ENCODE measurements at places on chromosomes 12 and 14.

DNA sequence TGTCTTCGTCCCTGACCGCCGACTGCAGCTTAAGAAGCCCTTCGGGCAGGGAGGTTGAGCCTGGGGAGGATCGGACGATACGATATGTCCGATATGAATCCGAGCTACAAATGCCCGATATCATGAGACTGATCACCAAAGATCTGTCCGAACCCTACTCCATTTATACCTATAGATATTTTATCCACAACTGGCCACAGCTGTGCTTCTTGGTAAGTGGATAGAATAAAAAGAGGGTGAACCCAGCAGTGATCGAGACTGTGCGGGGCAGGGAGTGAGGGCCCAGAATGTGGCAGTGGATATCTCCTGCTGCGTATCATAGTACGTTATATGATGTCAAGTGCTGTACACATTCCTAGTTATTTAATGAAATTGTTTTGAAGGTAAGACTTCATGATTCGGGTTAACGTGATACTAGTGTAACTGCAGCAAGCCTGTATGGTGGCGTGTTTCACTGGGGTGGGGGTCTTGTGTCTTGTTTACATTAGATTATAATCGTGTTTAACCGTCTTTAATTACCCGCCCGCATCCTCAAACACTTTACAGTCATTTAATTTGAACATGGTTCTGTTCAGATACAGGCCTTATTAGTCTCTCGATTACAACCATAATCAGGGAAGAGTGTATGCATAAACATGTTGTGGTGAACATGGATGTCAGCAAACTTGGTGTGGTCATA lies 1.3 kb downstream of the NAA30 start:
- no peaks in the 10 kb centered on the region for H3K27me3 ChIP-seq
- peaks cover 28% of the 10 kb centered on the region for H3K4me1 ChIP-seq
- no peak overlapping the region for H3K27ac ChIP-seq
- peak; percentile 4 for DNase-seq
- peaks cover 15% of the 10 kb centered on the region for H3K36me3 ChIP-seq

DNA sequence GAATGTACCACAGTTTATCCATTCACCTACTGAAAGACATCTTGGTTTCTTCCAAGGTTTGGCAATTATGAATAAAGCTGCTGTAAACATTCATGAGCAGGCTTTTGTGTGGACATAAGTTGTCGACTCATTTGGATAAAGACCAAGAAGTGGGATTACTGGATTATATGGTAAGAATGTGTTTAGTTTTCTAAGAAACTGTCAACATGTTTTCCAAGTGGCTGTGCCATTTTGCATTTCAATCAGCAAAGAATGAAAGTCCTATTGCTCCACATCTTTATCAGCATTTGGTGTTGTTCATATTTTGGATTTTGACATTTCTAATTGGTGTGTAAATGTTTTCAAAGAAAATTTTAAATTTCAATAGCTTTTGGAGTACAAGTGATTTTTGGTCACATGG lies 27.3 kb upstream of the KLRF1 start:
- H3K27me3 ChIP-seq = no peaks in the 10 kb centered on the region
- no peak overlapping the region for H3K4me3 ChIP-seq
- no peaks in the 10 kb centered on the region for H3K36me3 ChIP-seq
- DNase-seq = no peak
- H3K27ac ChIP-seq = no peak overlapping the region

GRCh38 chr12:121264951-121265515 lies 31.5 kb downstream of the CAMKK2 start:
- no peaks in the 10 kb centered on the region for H3K36me3 ChIP-seq

GRCh38 chr12:109605016-109605415 lies 31.4 kb downstream of the MVK start:
- no peak overlapping the region for H3K27ac ChIP-seq
- no peaks in the 10 kb centered on the region for H3K36me3 ChIP-seq
- no peak for DNase-seq
- no peaks in the 10 kb centered on the region for H3K4me1 ChIP-seq

- peaks cover 24% of the 10 kb centered on the region for H3K4me1 ChIP-seq
- H3K27ac ChIP-seq = peak overlapping the region; percentile 89
- no peak for DNase-seq
These were observed 1.1 kb downstream of the PAN2 start for GRCh38 chr12:56332512-56333196.

- no peak overlapping the region for H3K4me3 ChIP-seq
- 0 out of 2 replicates have a peak, but pooled peaks cover 10% of the 10 kb centered on the region for H3K4me1 ChIP-seq
- H3K27ac ChIP-seq = no peak overlapping the region
- H3K27me3 ChIP-seq = no peaks in the 10 kb centered on the region
These were observed 62.7 kb downstream of the CHST11 start for GRCh38 chr12:104519190-104520019.

GRCh38 chr14:48748151-48748675 lies 838.0 kb downstream of the RPS29 start:
- no peaks in the 10 kb centered on the region for H3K4me1 ChIP-seq
- H3K27me3 ChIP-seq = no peaks in the 10 kb centered on the region
- DNase-seq = no peak
- no peak overlapping the region for H3K4me3 ChIP-seq
- no peak overlapping the region for H3K27ac ChIP-seq

GRCh38 chr12:26748412-26748740 lies 84.6 kb downstream of the ITPR2 start:
- H3K36me3 ChIP-seq = no peaks in the 10 kb centered on the region
- H3K27ac ChIP-seq = no peak overlapping the region
- no peak overlapping the region for H3K4me3 ChIP-seq
- no peaks in the 10 kb centered on the region for H3K27me3 ChIP-seq

GRCh38 chr12:88935856-88936255 lies 355.6 kb upstream of the KITLG start:
- H3K4me1 ChIP-seq = 0 out of 2 replicates have a peak, but pooled peaks cover 3% of the 10 kb centered on the region
- H3K36me3 ChIP-seq = no peaks in the 10 kb centered on the region
- no peak for DNase-seq
- no peaks in the 10 kb centered on the region for H3K27me3 ChIP-seq

- peaks cover 5% of the 10 kb centered on the region for H3K27me3 ChIP-seq
- no peaks in the 10 kb centered on the region for H3K36me3 ChIP-seq
- H3K4me3 ChIP-seq = no peak overlapping the region
- H3K27ac ChIP-seq = no peak overlapping the region
- no peaks in the 10 kb centered on the region for H3K4me1 ChIP-seq
- DNase-seq = no peak
These were observed 37.6 kb downstream of the BCL11B start for GRCh38 chr14:99234355-99234754.

- DNase-seq = no peak
- H3K4me3 ChIP-seq = no peak overlapping the region
- H3K27me3 ChIP-seq = no peaks in the 10 kb centered on the region
These were observed 141.5 kb upstream of the ARID2 start for GRCh38 chr12:45587877-45588533.

DNA sequence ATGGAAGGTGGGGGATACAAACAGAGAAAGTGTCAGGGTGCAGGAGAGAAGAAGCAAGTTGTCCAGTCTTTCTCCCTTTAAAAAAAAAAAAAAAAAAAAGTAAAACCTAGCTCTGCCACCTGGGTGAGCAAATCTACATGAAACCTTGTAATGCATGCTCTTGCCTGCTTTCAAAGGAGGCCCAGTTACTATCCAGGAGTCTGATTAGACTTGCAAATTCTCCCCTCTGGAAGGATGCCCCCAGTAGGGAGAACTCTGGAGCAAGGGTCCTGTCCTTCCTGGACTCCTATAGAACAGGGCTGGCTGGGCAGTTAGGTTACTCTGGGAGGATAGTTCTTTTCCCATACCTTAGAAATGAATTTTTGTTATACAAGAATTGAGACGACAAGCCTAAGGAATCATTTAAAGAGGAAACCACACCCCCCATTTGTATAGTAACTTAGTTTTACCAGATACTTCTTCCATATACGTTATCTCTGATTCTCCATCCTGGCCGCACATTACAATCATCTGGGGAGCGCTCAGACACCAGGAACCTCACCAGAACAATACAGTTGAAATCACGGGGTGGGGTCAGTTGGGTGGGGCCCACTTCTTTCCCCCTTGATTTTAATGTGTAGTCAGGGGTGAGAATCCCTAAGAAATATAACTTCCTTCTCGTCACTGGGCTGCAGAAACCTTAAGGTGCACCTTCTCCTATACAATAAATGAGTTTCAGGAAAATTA lies 30.5 kb downstream of the RAB35 start:
- peak overlapping the region; percentile 45 for H3K4me3 ChIP-seq
- peak overlapping the region; percentile 76 for H3K27ac ChIP-seq
- DNase-seq = no peak
- H3K36me3 ChIP-seq = no peaks in the 10 kb centered on the region
- peaks cover 28% of the 10 kb centered on the region for H3K4me1 ChIP-seq

DNA sequence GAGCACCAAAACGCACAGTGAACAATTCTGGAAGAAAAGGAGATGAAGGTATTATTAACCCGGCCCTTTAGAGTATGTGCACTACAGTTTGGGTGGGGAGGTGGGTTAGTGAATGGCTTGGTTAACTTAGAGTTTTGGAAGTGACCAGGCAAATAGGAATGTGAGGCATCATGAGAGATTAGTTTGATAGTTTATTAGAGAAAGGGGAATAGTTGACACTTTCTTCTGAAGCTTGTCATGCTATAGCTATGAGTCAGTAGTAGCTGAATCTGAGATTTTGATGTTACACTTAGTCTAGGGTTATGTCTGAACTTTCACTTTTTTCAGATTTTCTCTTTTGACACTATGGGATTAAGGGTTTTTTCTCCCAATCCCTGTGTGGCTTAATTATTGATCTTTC lies 567.2 kb downstream of the SNAPC1 start:
- no peak overlapping the region for H3K27ac ChIP-seq
- no peak for DNase-seq
- no peaks in the 10 kb centered on the region for H3K27me3 ChIP-seq
- no peak overlapping the region for H3K4me3 ChIP-seq
- no peaks in the 10 kb centered on the region for H3K36me3 ChIP-seq

DNA sequence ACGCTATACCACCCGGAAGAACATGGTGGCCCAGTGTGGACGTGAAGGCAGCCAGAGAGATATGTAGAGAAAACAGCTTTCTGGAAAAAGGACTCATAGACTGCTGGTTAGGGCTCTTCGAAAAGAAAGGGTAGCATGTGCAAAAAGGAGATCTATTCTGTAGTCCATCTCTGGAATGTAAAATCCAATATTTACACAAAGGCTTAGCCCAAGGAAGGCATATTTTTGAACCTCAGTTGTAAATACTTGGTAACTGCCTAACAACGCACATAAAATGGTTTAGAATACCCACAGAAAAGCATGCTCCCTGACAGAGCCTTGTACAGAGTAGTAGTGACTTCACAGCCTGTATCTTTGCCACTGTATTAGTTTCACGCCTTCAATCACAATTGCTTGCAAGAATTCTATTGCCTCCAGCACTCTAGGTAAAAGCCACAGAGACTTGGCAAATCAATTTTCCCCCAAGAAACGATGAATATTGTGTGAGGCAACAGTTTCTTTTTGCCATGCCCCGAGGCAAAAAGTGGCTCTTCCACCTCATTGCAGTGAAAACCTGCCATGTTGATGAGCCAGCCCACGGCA lies 59.2 kb downstream of the TRIM9 start:
- no peaks in the 10 kb centered on the region for H3K27me3 ChIP-seq
- peaks cover 17% of the 10 kb centered on the region for H3K4me1 ChIP-seq
- H3K27ac ChIP-seq = peak overlapping the region; percentile 47
- peak; percentile 43 for DNase-seq

GRCh38 chr14:90698379-90698869 lies 117.8 kb downstream of the TTC7B start:
- H3K36me3 ChIP-seq = no peaks in the 10 kb centered on the region
- no peaks in the 10 kb centered on the region for H3K4me1 ChIP-seq
- DNase-seq = no peak
- H3K27ac ChIP-seq = no peak overlapping the region
- no peaks in the 10 kb centered on the region for H3K27me3 ChIP-seq

DNA sequence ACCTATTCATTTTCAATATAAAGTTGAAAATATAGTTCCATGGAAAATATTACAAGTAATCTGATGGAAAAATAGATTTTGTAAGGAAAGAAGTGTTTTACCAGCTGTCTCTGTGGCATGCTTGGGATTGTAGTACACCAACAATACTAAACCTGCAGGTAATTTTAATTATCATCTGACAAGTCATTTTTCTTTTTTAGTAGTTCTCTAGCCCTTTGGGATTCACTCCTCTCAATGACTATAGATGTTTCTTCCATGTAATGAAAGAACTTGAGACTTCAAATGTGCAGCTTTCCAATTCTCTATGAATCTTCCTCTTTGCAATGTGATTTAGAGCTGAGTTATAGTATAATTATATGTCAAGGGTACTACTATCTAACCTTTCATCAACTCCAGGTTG lies 14.7 kb upstream of the LIN7A start:
- H3K4me1 ChIP-seq = no peaks in the 10 kb centered on the region
- no peak overlapping the region for H3K27ac ChIP-seq
- no peaks in the 10 kb centered on the region for H3K27me3 ChIP-seq
- H3K4me3 ChIP-seq = no peak overlapping the region
- no peak for DNase-seq

- no peaks in the 10 kb centered on the region for H3K36me3 ChIP-seq
- H3K4me1 ChIP-seq = no peaks in the 10 kb centered on the region
- H3K4me3 ChIP-seq = no peak overlapping the region
- H3K27ac ChIP-seq = no peak overlapping the region
- DNase-seq = no peak
- H3K27me3 ChIP-seq = no peaks in the 10 kb centered on the region
These were observed 213.4 kb downstream of the VRK1 start for GRCh38 chr14:97010491-97011160.

DNA sequence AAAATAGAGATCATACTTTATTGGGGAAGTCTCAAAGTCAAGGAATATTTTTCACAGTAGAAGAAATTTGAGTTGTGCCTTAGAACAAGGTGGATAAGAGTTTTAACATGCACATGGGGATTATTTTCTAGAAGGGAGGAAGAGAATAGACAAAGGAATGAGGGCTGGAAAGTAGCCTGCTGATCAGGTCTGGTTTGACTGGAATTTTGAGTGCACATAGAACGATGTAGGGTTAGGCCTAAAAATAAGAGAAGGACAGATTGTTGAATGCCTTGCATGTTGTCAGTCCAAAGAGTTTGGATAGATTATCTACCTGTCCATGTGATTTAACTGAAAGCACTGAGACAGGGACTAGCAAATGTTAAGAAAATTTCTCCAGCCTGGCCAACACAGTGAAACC lies 87.2 kb downstream of the SRGAP1 start:
- H3K27me3 ChIP-seq = no peaks in the 10 kb centered on the region
- peaks cover 21% of the 10 kb centered on the region for H3K4me1 ChIP-seq
- H3K4me3 ChIP-seq = no peak overlapping the region
- no peak overlapping the region for H3K27ac ChIP-seq
- peaks cover 4% of the 10 kb centered on the region for H3K36me3 ChIP-seq
- DNase-seq = no peak

- peak; percentile 56 for DNase-seq
- H3K4me1 ChIP-seq = no peaks in the 10 kb centered on the region
- no peaks in the 10 kb centered on the region for H3K27me3 ChIP-seq
- no peak overlapping the region for H3K27ac ChIP-seq
- no peaks in the 10 kb centered on the region for H3K36me3 ChIP-seq
These were observed 15.5 kb downstream of the E2F7 start for GRCh38 chr12:77049767-77050353.

DNA sequence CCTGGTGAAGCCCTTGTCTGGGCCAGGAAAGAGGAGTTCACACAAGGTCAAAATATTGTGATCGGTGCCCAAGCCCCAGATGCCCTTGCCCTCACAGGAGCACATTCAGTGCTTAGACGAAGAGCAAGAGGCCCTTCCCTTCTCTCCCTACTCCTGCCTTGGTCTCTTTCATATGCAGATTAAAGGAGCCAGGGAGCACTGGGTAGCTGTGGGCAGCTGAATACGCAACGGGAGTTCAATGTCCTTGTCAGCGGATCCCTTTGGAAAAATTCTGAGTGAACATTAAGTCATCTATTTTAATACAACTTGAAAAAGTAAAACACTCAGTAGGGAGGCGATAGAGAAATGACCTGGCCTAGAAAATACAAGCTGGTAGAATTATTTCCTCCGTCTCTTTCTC lies 1489.4 kb downstream of the AACS start:
- H3K36me3 ChIP-seq = no peaks in the 10 kb centered on the region
- no peak overlapping the region for H3K27ac ChIP-seq
- H3K4me1 ChIP-seq = no peaks in the 10 kb centered on the region
- DNase-seq = no peak

Data from PC-9 (cell line).